CD8-positive, alpha-beta memory T cell (primary cell): ENCODE measurements at places on chromosomes 6 and 20. TPM values are rescaled to one million over a fixed set of nuclear protein-coding genes. Genes with fewer than 3 reads are reported as not detected.
A peak's percentile ranks its signal among the peaks of the same experiment; 100 is the strongest.

DNA sequence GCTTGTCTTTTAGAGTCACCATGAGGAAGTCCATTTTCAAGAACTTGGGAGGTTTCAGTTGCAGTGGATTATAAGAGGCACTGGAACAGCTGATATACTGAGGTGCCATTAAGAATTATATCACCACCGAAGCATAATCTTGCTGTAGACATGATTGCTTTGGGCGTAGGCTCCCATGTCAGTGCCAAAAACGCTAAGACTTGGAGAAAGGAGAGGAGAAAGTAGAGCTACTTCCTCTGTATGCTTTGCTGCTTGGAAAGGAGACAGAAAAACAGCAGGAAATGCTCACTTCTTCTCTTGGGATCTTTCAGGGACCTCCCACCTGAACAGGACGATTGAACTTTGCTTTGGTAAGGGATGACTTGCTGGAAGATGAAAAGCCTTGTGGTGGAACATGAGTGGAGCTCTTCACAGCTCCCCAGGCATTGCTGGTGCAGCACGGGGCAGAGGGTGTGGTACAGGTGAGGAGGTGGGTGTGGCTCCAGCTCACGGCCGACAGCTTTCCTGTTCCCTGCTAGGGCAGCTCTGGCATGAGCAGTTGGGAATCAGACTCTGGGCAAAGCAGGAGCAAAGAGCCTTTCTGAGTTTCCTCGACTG lies 190.4 kb upstream of the JAG1 start:
- DNase-seq = no peak

GRCh38 chr6:13146442-13146841 lies 181.9 kb downstream of the TBC1D7 start:
- no peak for DNase-seq

DNA sequence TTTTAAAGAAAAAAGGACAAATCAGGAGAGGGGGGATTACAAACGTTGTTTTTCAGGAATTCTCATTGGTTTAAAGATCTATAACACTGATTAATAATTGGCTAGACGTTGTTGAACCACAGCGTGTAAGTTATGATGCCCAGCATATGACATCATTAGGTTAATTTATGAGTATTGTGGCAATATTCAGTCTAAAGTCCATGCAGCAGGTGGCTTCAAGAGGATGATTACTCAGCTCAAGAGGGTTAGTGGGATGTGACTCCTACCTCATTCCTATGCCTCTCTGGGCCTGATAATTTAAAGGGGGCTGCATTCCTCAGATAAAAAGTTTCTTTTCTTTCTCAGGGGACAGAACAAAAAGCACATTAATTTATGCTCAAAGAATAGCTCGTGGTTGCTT lies 1309.0 kb downstream of the EPHA7 start:
- DNase-seq = no peak

DNA sequence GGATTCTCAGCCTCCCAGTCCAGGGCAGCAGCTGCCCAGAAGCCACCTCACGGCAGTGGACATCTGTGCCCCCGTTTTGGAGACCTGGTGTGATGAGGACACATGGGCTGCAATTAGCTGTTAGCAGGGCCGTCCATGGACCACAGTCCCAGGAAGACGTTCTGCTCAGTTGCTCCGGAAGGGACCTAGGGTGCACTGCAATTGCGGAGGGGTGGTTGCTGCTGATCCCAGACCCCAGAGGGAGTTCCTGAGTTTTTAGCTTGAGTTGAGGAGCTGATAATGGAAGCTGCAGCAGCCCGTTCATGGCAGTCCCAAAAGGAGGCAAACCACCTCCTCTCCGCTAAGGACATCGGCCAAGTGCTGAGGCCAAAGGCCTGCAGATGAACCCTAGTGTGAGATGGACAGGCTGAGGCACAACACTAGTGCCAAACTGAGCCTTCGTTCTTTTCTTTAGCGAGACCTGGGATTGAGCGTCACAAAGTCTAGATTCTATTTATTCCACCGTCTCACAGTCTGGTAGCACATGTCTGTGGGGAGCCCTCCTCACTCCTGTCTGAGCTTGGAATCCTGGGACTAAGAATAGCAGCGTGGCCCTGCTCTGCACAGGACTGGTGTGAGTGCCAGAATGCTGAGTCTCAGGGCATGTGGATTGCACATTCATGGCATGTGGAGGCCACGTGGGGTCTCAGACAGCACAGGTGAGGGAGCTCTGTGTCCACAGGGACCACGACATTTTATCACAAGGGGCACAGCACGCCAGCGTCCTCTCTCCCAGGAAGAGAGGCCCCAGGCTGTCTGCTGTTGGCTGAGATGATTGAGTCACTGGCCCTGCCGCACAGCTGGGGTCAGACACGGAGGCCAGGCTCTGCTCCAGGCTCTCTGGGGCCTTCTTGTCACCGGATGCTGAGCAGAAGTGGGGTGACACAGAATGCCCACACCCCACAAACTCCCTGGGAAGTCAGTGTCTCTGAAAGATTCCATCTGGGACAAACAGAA lies 113.4 kb downstream of the PSMB1 start:
- DNase-seq = no peak

DNA sequence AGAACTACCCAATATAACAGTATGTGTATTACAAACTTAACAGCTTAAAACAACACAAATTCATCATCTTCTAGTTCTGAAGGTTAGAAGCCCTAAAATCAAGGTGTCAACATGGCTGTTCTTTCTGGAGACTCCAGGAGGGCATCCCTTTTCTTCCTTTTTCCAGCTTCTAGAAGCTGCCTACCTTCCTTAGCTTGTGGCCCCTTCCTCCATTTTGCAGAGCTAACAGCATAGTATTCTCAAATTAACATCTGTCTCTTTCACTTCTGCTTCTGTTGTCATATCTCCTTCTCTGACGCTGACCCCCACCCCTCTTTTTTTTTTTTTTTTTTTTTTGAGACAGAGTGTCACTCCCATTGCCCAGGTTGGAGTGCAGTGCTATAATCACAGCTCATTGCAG lies 52.8 kb upstream of the AKIRIN2 start:
- no peak for DNase-seq

- no peak for DNase-seq
Observed at GRCh38 chr6:89139509-89140346, 6.1 kb upstream of the PM20D2 start.

DNA sequence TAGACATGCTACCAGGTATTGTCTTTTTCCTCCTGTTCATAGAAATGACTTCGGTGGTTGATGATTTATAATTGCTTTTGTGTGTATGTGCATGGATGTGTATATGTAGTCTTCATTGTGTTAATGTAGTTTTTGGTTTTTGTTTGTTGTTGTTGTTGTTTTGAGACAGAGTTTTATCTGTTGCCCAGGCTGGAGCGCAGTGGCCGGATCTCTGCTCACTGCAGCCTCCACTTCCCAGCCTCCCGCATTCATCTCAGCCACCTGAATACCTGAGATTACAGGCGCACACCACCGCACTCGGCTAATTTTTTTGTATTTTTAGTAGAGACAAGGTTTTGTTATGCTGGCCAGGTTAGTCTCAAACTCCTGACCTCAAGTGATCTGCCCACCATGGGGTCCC lies 75.2 kb downstream of the HFE start:
- DNase-seq = no peak

- peak; percentile 3 for DNase-seq
Observed at GRCh38 chr6:37239950-37240713, 17.4 kb upstream of the TBC1D22B start.

- no peak for DNase-seq
Observed at GRCh38 chr6:5173810-5174209, 86.9 kb downstream of the LYRM4 start.

DNA sequence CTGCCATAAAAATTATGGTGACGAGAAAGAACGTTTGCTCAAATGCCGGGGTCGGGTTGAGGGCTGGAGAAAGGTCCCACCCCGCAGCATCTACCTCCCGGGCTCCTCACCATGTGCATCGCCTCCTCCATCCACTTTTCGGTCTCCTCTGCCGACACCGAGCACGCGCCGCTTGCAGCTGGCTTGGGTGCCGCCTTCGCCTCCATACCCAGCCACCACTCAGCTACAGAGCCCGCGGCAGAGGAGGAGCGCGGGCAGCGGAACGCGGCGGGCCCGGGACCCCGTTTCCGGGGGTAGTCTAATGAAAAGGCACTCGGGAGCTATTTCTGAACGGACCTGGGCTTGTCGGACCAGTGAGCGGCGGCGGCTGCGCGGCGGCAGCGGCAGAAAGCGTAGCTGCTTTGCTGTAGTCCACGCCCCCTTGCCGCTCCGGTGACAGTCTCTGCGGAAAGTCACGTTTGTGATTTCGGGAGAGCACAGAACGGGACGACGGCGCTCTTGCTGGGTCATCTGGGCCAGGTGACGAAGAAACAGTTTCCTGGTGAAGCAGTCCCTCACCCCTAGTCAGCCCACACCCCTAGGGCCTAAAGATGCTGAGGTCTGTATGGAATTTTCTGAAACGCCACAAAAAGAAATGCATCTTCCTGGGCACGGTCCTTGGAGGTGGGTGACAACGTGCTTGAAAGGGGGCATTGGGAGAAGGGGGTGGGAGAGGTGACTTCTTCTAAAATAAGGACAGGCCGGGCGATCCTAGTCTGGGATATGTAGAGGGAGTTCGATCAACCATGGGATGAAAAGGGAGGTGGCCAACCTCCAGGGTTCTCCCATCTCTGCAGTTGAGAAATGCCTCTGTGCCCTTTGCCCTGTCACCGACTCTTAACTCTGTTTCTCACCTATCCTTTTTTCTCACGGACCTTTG lies at the start of the genes ADAT2 and PEX3:
ADAT2 (minus strand) TSS at position 243 of the 919 bp plus-strand sequence; CDS start at position 206, 37 bp downstream.
PEX3 (plus strand) TSS at position 353 of the 919 bp plus-strand sequence; CDS start at position 591, 238 bp downstream.
- peak; percentile 89 for DNase-seq

DNA sequence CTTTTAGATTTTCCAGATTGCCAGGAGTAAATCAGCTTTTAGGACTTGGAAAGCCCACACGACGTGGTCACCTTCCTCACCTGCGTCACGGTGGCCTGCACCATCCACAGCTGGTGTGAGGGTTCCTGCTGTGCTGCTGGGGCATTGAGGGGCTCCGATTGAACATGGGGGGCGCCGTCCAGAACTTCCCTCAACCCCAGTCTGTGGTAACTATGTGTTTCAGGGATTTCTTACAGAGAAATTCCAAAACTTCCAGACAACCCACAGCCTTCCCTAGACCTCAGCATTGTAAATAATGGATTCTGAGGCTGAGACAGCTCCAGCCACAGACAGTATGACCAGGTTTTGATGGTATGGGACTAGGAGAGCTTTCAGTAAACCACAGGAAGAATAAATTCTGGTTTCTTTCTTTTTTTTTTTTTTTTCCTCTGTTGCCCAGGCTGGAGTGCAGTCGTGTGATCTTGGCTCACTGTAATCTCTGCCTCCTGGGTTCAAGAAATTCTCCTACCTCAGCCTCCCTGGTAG lies 46.7 kb upstream of the IRF4 start:
- no peak for DNase-seq

The PTPRT gene
- total RNA-seq = not detected

- DNase-seq = no peak
Observed at GRCh38 chr20:14299831-14300230, 37.6 kb downstream of the FLRT3 start.

- no peak for DNase-seq
Observed at GRCh38 chr6:127937102-127937501, 36.2 kb upstream of the THEMIS start.

DNA sequence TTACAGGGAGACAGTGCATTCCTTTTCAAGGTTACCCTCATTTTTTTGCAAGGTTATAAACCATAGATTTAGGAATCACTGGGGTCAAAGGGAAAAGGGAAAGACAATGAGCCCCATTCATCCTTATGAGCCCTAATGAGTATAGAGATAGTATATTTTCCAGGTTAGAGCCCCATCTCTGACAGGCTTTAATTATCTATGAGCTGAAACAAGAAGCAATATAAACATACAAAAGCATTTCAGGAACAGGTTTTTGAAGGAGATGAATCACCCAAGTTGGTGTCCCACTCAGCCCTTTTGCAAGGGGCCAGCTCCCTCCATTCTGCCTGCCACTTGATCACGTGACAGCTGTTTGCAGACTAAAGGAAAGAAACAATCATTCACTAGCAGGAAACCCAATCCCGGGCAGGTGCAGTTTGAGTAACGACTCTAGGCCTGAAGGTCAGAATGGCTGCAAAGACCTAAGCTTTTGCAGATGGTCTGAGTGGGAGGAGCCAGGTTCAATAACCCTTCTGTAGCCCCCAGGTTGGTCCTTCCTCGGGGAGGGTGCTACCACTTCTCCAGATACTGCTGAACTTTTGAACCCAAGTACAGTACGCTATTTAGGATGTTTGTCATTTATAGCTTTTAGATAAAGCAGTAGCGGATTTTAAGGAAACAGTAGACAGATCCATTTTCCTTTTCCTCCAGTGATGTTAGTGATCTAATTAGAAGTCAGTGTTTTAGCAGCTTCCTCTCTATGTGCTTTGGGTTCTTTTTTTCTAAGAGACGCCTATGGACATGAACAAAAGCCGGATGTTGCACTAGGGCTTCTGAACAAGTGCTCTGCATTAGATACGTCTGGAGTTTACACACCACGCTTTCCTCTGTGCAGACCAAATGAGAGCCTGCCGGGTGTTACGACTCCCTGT lies 253.2 kb downstream of the SOX4 start:
- no peak for DNase-seq

- peak; percentile 59 for DNase-seq
Observed at GRCh38 chr6:159038914-159039884, 5.6 kb downstream of the TAGAP start.

GRCh38 chr6:163733061-163733460 lies 318.5 kb downstream of the QKI start:
- no peak for DNase-seq

GRCh38 chr6:43921039-43921438 lies 151.0 kb downstream of the VEGFA start:
- DNase-seq = no peak

The MAS1 gene
- total RNA-seq = not detected

The CLIC5 gene
- total RNA-seq = 7.2 TPM
